Stimulated activated CD4-positive, alpha-beta T cell treated with anti-CD3 and anti-CD28 coated beads, Interleukin-2, amount 100 ng/mL, for 4 hours (primary cell): ENCODE measurements at places on chromosomes 2 and 18.
A peak's percentile ranks its signal among the peaks of the same experiment; 100 is the strongest.

DNA sequence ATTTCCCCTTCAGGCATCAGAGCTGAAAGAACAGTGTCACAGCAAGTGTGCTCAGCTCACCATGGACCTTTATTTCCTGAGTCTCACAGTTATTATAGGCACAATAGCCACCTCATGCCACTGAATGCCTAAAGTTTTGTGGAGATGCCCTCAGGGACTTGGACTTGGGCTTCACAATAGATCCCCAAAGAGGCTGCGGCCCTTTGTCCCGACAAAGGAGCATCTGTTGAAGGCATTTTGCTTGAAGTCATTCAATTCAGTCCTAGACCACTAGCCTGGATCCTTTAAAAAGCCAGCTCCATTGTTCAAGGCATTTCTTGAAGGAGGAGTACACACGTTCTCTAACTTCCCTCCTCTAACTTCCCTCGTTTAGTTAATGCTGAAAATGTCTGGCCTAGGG lies 125.4 kb downstream of the DCC start:
- DNase-seq: no peak

- DNase-seq: no peak
These were observed 74.9 kb downstream of the ACKR3 start for GRCh38 chr2:236644502-236644911.

DNA sequence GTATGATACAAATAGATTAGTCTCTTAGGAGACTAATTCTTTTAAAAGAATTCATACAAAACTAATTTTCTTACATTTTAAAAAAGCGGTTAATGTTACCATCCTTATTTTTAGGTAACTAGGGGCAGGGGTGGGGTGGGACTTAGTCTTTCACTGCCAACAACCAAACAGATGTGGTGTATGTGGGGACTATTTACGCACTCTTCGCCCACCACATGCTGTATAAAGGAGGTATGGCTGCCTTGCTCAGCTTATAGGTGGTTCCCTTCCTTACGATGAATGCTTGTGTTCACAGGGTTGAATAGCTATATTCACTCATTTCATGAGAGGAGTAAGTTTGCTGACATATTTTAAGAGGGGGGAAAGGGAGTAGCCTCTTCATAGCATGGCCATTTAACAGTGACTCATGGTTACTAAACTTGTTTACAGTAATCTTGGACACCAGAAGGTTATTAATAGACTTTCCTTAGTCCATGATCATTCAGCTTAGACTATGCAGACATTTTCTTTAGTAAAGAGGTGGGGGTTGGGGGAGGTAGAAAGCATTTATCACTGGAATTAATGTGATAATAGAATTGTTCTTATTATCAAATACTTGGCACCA lies 61.8 kb downstream of the CAB39 start:
- DNase-seq: no peak

DNA sequence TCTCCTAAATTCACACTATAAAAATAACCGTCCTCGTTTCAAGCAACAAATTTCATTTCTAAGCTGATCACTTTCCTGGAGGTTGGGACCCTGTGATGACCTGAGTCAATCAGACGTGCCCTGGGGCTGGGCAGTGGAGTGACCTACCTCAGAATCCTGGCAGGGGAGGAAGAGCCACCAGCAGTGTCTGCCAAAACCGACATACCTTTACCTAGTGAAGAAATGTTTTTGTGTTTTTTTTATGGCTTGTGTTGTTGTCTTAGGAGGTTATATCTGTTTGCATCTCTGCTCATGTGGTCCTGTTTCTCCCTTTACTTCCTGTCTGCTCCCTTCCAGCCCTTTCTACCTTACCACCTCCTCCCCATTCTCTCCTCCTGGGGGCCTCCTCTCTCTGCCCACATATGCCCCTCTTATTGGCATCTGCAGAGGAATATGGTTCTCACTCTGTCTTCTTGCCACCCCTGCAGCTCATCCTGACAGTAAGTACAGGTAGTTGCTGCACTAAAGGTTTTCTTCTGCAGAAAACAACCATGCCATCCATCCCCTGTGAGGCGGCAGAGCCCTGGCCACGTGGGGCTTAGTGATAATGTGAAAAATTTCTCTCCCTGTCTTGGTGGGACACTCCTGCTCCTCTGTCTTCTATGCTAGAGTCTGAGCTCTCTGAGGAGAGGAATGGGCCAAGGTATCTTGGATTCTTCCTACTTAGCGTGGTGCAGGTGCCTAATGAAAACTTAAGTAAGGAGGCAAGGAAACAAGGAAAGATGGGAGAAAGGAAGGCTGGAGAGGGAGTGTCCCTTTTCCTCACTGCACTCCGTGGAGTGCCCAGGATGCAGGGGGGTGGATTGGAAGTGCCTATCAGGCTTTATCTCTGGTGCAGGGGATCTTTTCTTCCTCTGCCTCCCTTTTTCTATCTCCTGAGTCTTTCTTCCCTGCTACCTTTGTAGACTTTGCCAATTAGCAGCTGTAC lies 15.4 kb downstream of the ACOXL start:
- no peak for DNase-seq

GRCh38 chr18:42915299-42915698 lies 200.2 kb downstream of the RIT2 start:
- DNase-seq: no peak

GRCh38 chr2:16407358-16407757 lies 258.3 kb downstream of the CYRIA start:
- no peak for DNase-seq

DNA sequence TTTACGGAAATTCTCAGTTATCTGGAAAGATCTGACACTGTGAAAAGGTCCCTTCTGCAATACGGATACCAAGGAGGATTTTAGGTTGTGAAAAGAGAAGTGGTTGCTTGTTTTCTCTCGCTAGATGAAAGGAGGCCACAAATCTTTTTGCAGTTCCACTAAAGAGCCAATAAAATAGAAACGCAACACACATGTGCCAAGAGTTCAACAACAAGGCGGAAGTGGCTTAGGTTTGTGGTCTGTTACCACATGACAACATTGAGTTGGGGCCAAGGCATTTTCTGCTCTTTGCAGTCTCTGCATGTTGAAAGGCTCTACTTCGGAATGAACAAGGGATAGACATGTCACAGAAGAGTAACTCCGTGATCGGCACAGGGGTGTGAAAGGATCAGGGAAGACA lies 115.7 kb upstream of the OSR1 start:
- peak; percentile 2 for DNase-seq

DNA sequence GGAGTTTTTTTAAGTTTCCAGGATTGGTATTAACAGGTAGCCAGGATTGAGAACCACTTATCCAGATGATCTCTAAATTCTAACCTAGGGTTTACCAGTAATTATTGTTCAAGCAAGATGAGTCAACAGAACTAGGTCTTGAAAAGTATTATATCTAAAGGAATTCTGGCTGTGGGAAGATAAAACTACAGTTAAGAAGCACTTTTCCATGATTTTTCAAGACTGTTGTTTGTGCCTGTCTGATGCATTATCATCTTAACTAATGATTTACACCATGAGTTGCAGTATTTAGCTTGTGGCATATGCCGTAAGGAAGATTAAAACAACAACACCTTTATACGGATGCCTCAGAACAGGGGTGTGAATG lies 142.2 kb upstream of the CCDC68 start:
- no peak for DNase-seq
